Articular chondrocyte of knee joint (primary cell): ENCODE measurements at places on chromosomes 16 and 17. TPM values are rescaled to one million over a fixed set of nuclear protein-coding genes. Genes with fewer than 3 reads are reported as not detected.

HOXB8 gene
- total RNA-seq = not detected in 2 replicates

PDILT gene
- not detected in 2 replicates for total RNA-seq

TBX6 gene
- 0.11 and 0.39 TPM in 2 replicates for total RNA-seq

PIEZO1 gene
- total RNA-seq = 123 and 147 TPM in 2 replicates

TOP2A gene
- total RNA-seq = 74.2 and 92.2 TPM in 2 replicates

ST6GALNAC2 gene
- total RNA-seq = 0.78 and 1.4 TPM in 2 replicates

AGRP gene
- not detected in 2 replicates for total RNA-seq

CCDC92B gene
- under 0.01 TPM in 1 of 2 replicates, not detected in the other for total RNA-seq

SMIM36 gene
- not detected in 2 replicates for total RNA-seq

ABAT gene
- 8.0 and 9.1 TPM in 2 replicates for total RNA-seq

AARSD1 gene
- 16.2 and 16.7 TPM in 2 replicates for total RNA-seq

TBC1D3I gene
- not detected in 2 replicates for total RNA-seq

SERPINF2 gene
- 0.11 and 0.13 TPM in 2 replicates for total RNA-seq

KRTAP9-4 gene
- not detected in 2 replicates for total RNA-seq

CLEC18C gene
- total RNA-seq = 0.13 and 0.22 TPM in 2 replicates

DLX4 gene
- total RNA-seq = 1.8 and 8.0 TPM in 2 replicates

SULT1A1 gene
- total RNA-seq = 9.3 and 9.8 TPM in 2 replicates

JMJD8 gene
- 39.9 and 45.1 TPM in 2 replicates for total RNA-seq

HOXB9 gene
- total RNA-seq = not detected in 2 replicates

CES4A gene
- 3.6 and 5.0 TPM in 2 replicates for total RNA-seq

CDRT15L2 gene
- not detected in 2 replicates for total RNA-seq

ALOX12B gene
- not detected in 2 replicates for total RNA-seq

KRTAP17-1 gene
- not detected in 2 replicates for total RNA-seq

DCXR gene
- total RNA-seq = 31.0 and 31.9 TPM in 2 replicates

SLC38A8 gene
- not detected in 2 replicates for total RNA-seq

ADAM11 gene
- total RNA-seq = under 0.01 and 0.13 TPM in 2 replicates

LRRC59 gene
- total RNA-seq = 139 and 158 TPM in 2 replicates

EPOP gene
- total RNA-seq = 1.1 and 1.7 TPM in 2 replicates

SLC35G6 gene
- total RNA-seq = not detected in 2 replicates

BOLA2B gene
- 25.1 and 63.9 TPM in 2 replicates for total RNA-seq
